ENCODE measurements at places on chromosomes 2 and 18.

DNA sequence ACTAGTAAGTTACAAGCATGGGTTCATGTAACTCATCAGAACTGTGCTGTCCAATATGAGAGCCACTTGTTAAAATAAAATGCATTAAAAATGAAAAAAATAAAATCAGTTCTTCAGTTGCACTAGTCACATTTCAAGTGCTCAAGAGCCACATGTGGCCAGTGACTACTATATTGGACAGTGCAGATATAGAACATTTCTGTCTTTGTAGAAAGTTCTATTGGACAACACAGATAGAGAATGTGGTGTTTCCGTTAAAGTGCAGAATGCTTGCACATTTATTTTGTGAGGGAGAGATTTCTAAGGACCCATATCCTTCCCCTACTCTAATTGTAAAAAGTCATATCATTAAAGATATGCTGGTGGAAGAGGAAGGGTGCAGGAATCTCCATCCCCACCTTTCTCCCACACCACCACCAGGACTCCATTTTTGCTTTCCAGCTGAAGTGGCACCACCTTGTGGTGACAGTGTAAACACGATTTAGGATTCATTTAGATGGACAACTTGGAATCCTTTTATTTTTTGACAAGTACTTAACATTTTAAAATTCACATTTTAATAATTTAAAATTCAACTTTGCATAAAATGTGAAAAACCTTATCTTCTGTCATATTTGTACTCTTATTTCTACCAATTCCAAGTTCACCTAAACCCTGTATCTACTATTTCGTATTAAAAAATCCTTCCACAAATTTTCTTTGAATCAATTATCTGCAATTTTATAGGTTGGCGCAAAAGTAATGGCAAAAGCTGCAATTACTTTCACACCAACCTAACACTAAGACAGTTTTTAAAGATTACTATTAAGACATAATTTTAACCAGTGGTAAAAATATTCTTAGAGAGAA, 9.4 kb upstream of the CD302 start:
- DNase-seq, result peak; percentile 69

GRCh38 chr2:227716501-227716900, 1.3 kb downstream of the SLC19A3 start:
- DNase-seq, result no peak

- no peak for DNase-seq
These were observed 214.4 kb upstream of the LRATD1 start for GRCh38 chr2:14418115-14418514.

- no peak for DNase-seq
These were observed 286.8 kb upstream of the RAB12 start for GRCh38 chr18:8322486-8322885.

DNA sequence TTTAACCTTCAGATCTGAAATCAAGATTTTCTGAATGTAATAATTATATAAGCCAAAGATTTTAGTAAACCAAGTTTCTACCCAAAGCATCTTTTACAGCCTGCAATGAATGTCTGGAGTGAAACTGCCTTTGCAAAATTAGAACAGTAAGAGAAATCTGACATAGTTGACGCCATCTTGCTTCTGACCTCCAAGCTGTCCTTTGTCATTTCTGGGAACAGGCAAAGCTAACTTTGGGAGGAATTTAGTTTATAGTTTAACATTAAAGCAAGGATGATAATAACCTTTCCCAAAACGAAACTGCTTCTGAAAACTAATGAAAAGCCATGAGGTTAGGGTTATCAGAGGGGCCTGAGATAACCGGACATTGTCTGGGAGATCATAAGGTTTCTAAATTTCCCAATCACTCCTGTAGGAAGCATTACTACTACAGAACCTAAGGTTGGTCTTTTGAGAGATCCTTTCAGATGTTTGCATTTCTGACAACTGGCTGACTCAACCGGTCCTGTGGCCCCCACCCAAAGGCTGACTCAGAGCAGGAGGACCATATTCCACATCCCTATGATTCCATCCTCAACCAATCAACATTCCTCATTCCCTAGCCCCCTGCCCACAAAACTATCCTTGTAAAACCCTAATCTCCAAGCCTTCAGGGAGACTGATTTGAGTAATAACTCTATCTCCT, 124.5 kb downstream of the TMEM131 start:
- DNase-seq, result peak; percentile 8

DNA sequence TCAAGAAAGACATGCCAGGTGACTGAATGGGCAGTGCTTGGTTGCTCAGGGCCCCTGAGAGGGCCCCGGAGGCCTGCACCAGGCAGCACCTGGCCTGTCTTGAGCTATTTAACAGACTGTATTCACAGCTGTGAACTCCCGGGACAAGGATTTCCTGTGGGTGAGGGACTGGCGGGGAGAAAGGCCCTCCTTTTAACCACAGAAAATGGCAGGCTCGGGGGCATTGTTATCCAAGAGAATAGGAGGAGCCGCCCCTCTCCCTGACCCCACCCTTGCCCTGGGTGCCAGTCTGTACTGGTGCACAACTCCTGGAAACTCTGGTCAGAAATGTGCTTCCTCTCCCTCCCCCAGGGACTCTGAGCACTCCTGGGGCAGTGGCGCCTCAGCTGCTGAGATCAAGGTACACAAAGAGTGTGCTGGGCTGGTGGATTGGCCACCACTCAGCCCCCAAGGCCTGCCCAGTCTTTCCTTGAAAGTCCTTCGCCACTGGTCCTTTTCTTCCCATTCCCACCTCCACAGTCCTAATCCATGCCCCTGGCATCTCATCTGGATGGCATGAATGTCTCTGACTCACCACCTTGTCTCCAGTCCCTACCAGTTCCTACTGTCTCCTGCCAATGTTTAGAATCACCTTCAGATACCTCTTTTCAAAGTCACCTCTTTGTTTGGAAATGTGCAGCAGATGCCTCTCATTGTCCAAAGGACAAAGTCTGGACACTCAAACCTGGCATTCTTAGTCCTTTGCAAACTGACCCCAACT, 19.6 kb upstream of the EPAS1 start:
- no peak for DNase-seq

GRCh38 chr2:46258937-46259776, 38.0 kb upstream of the EPAS1 start:
- no peak for DNase-seq

GRCh38 chr2:185610301-185610700, 128.3 kb upstream of the FSIP2 start:
- DNase-seq, result no peak

DNA sequence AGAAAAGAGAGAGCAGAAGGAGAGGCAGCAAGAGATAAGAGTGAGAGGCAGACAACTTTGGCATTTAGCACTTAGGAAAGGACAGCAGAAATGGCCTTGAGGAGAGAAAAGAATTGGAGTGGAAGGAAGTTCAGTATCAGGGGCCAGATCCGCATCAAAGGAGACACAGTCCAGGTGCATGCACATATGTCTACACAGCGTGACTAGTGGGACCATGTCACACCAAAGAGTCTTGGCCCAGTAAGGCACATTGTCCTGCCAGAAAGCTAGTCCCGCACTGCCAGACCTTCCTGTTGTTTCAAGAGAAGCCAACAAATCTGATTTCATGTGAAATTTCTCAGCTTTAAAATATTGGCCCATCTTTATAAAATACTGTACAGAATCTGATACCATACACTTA, 8.5 kb upstream of the STK39 start:
- DNase-seq, result no peak

DNA sequence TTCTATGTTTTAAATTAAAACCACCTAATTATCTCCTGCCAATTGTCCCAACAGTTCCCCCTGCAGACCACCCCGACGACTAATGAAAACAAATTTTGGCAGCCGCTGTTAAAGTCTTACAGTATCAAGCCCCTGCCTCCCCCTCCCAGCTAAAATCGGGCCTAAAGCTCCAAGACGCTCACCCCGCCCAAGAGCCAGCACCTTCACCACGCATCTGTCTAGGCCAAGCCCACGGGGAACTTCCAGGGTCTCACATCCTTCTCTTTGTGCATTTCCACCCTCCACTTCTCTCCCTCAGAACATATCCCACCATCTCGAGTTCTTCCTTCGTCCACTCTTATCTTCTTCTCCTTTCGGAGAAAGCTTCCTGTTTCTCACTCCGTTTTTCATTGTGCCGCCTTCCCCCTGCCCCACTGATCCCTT, 445 bp downstream of the PRPF40A start:
- no peak for DNase-seq

GRCh38 chr2:168751104-168751740, 51.2 kb upstream of the NOSTRIN start:
- no peak for DNase-seq

GRCh38 chr2:7405861-7406715, 488.9 kb downstream of the RNF144A start:
- peak; percentile 45 for DNase-seq

DNA sequence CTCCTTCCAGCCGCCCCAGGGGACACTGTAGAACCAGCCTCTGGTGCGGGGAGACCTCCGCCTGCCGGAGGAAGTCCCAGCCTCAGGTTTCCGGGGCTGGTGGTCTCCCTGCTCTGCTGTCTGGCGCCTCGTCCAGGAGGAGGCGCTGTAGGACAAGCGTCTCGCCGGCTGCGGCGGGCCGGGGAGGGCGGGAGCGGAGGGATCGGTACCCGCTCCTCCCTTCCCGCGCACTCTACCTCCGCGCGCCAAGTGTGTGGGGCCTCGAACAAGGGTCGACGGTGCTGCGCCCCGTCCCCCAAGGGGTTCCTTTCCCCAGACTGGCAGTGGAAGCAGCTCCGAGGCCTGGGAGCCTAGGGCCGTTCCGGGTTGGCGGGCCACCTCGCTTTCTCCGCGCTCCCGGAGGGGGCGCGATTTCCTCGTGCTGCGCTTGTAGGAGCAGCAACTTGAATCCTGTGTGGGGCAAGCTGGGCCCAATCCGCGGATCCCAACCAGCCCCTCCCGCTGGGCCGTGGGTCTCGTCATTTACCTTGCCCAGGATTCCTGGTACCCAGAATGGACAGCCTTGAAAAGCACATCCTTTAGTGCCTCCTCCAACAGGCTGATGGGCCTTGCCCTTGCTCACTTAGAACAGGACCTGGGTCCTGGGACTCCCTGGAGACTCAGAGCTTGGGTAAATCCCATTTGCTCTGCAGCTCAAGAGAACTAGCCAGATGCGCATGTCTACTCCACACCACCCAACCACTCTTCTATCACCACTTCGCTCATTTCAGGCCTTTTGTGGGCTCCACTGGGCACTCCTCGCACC, 10.6 kb upstream of the HOXD4 start:
- peak; percentile 66 for DNase-seq

GRCh38 chr2:26168785-26169184, 4.1 kb upstream of the GAREM2 start:
- no peak for DNase-seq

- no peak for DNase-seq
These were observed 89.2 kb downstream of the EPHA4 start for GRCh38 chr2:221482666-221483455.
